ENCODE measurements at places on chromosomes 3 and 15. TPM values are rescaled to one million over a fixed set of nuclear protein-coding genes. Genes with fewer than 3 reads are reported as not detected.

Gene RGMA
- total RNA-seq: 5.3 TPM

Gene SUSD5
- total RNA-seq: 8.1 TPM

Gene CLRN1
- total RNA-seq: not detected

Gene NUP210
- total RNA-seq: not detected

Gene BDH1
- 3.7 TPM for total RNA-seq

Gene GMPS
- total RNA-seq: 57.8 TPM

Gene PLA2G4E
- not detected for total RNA-seq

Gene UROC1
- not detected for total RNA-seq

Gene HRG
- not detected for total RNA-seq

Gene PIGZ
- total RNA-seq: 0.78 TPM

Gene GAP43
- total RNA-seq: not detected

Gene TPRG1
- 0.13 TPM for total RNA-seq

Gene ROBO1
- total RNA-seq: 47.8 TPM

Gene NOX5
- total RNA-seq: 0.39 TPM

Gene ERICH6
- total RNA-seq: 0.48 TPM

Gene ZMYND10
- 0.48 TPM for total RNA-seq

Gene GOLGA8T
- total RNA-seq: not detected

Gene STX19
- total RNA-seq: not detected

Gene IL17RC
- 34.1 TPM for total RNA-seq

Gene CCDC80
- 48.7 TPM for total RNA-seq
